Muscle of back (tissue), 13 donors: ENCODE measurements at places on chromosomes 12 and 14. TPM values are rescaled to one million over a fixed set of nuclear protein-coding genes. Genes with fewer than 3 reads are reported as not detected.

DNA sequence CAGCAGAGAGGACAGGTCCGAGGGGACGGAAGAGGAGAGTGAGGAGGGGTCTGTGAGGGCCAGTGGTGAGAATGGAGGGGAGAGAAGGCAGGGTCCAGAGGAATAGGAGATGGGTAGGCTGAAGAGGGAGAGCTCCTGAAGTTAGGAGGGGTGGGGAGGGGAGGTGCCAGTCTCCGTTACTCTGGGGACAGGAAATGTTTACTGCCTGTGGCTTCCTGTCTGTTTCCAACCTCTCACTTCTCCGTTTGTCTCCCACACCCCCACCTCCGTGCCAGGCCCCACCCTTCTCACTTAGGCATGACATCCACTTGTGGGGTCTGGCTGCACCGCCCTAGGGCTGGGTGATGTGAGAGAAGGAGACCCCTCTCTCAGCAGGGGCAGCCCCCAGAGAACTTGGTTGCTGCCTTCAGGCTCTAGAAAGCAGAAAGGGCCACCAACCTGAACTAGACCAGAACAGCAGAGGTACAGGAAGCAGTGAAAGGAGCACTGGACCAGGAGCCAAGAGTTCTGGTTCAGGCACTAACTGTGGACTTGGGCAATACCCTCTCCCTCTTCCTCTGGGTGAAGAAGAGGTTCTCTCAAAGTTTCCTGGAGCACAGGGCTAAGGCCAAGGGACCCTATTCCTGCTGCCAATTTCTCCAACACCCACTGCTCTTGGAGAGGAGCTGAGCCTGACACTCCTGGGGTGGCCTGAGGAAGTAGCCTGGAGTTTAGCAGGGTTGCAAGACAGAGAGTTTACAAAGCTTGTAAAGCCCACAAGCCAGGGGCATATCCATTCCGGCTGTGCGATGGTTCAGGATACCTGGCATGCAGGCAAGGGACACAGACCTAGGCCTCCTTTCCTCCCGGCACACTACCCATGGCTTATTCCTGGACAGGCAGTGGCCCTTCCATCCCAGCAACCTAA is 5.5 kb downstream of the ITGA5 start:
- DNase-seq: no peak

- no peak for DNase-seq
Measured at GRCh38 chr12:65795453-65795852, 28.8 kb upstream of the HMGA2 start.

DNA sequence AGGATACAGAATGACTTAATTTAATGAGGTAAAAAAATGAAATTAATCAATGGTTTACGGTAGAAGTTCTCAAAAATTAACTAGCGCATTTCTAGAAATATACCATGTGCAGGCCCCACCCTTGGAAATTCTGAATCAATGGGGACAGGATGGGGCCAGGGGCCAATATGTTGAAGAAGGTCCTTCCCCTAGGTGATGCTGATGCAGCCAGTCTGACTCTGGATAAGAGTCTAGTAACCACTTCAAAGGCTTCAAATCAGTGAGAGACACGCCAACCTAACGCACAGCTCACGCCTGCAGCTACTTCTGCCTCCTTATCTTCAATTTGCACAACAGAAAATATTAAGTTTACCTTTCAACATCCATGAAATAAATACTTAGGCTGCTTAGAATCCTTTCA is 14.9 kb downstream of the GIT2 start:
- no peak for DNase-seq

DNA sequence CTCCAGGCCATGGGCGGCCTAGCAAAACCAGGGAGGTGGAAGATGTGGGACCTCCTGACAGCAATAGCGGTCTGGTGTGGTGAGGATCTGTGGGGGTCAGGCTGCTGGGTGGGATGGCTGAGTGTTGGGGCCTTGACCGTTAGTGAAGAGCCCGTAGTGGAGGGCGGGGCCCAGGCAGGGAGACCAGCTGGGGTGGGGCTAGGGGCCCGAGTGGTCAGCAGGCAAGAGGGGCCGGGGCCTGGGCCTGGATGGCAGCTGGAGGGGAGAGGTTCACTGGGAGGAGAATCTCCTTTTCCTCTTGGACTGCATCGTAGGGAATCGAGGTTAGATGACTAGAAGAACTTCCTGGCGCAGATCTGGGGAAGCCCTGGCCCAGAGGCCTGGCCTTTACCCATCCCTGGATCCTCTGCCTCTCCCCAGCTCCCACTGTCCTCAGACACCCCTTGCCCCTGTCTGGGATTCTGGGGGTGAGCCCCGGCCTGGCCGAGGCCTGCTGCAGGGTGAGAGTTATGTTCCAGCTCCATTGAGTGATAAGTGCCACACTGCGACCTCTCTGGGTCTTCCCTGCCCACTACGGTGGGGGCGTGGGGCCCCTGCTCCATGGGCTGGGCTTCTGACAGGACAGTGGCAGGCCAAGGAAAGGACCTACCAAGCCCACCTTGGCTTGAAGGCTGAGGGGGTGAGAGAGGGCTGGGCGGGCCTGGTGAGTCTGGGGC is 47.1 kb downstream of the KRT80 start:
- no peak for DNase-seq

- no peak for DNase-seq
Measured at GRCh38 chr14:29348504-29348903, 579.1 kb downstream of the PRKD1 start.

DNA sequence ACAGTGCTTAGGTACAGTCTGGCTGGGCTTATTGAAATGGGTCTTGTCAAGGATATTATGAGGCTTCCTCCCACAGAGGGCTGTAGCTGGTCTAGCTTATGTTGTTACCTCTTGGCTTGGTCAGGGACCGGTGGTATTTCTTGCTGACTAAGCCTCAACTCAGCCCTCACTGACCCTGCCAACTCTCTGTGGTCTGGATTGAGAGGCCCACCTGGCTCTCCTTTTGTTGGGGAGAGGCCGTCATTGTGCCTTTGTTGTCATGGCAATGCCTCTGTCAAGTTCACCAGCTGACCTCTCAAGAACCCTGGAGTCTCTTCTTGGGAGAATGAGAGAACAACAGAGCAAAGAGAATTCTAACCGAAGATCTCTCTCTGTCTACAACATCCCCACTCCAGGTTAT is 245.6 kb upstream of the NPAS3 start:
- no peak for DNase-seq

DNA sequence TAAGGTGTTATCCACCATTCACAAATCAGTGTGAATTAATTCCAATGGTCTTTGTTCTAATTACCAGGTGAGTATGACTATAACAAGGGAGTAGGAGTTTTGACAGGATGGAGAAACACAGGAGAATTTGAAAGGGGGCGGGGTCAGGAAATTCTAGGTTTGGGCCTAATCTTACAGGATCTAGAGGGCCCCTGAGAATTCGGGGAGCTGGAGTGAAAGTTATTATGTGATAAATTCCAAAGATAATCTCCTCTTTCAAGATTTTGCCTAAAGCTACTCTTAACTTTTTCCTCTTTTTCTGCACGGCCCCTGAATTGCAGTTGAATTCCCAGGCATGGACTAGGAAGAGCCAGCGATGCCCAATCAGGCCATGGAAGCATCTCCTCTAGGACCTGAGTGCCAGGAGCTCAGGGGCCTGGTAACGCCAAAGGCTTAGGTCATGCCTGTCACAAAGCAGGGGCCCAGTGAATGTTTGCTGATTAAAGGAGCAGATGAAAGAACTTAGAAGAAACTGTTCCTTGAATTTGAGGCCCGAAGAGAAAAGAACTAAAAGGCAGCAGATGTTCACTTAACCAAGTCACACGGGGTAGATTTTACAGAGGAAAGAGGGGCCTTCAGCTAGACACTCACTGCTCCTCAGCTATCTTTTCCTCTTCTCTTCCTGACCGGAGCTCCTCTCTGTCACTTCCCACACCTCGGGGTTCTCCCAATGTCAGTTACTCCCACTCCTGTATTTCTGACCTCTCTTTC is 195.5 kb downstream of the PPM1H start:
- no peak for DNase-seq

DNA sequence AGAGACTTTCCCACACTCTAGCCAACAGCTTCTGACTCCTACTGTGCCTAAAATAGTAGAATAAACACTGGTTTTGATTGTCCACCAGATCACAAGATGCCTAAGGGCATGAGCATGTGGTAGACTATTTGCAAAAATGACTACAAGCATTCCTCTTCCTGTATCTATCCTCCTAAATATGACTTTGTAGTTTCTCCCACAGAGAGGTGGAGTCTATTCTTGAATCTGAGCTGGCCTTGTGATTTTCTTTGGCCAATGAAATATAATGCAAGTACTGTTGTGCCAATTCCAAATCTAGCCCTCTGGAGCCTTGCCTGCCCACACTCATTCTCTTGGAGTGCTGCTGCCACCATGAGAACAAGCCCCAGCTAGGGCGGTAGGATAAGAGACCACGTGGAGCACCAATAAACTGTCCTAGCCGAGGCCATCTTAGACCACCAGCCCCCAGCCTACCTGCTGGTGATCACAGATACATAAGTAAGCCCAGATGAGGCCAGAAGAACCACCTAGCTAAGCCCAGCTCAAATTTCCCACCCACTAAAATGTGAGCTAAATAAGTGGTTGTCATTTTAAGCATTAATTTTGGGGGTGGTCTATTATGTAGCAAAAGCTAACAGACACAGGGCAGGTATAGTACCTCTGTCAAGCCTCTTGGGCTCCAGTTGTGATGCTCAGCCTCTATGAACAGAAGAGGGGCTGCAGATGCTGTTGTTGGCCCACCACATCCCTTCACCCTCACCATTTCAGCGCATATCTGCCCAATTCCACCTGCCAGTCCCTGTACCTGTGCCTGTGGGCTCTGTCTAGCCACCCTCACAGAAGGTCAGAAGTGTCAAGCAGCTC is 17.9 kb downstream of the ZFP36L1 start:
- no peak for DNase-seq

DNA sequence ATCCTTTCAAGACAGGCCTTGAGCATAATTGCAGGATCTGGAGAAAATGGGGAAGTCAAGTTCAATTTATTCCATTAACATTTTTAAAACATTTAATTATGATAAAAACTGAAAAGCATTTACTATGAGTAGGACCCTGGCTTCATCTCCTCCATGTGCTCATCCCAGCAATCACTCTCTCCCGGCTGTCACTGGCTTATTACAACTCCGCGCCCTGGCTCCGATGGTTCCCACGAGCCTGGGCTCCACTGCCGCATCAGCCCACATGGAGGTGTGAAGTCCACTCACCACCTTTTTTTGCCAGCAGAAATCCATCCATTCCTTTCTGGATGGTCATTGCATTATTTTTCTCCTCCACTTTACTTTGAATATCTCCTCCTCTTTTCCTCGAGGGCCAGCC is 194.4 kb downstream of the EMP1 start:
- DNase-seq: no peak

GRCh38 chr14:32571995-32572866 is 243.1 kb downstream of the AKAP6 start:
- no peak for DNase-seq

GRCh38 chr14:35337269-35338255 is 45.4 kb downstream of the PSMA6 start:
- DNase-seq: no peak

DNA sequence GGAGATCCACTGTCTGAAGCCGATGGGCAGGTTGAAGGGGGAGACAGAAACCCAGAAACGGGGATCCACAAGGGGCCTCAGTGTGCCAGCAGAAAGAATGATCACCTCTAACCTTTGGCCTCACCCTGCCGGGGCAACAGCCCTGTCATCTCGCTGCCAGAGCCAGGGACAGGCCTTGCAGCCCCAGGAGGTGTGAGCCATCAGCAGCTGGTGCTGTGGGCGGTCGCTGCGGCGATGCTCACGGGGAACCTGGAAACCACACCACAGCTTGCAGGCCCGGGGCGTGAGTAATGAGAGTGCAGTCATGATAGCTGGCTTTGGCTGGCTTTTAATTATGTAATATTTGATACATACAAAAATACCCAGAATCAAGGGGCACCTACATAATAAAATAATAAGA is 4.7 kb upstream of the TTC7B start:
- DNase-seq: no peak

GRCh38 chr12:18552829-18553228 is 185.0 kb downstream of the PLCZ1 start:
- no peak for DNase-seq

GRCh38 chr14:64758691-64759554 is 54.7 kb downstream of the PLEKHG3 start:
- DNase-seq: peak; percentile 83

DNA sequence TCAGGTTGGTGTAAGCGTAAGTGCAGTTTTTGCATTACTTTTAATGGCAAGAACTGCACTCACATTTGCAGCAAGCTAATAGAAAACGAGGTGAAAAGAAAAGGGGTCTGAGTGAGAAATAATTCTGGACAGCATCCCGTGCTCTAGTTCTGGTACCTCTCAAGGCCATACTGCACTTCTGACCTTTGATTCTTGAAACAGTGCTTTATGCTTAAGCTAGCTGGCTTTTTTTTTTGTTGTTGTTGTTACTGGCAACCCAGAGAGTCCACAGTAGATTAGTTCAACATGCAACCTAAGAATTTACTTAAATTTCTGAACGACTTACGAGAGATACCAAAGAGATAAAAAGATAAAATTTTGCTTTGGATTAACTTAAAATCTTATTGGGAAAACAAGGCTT is 75.2 kb upstream of the PRKD1 start:
- no peak for DNase-seq

GRCh38 chr14:38138473-38139138 is 69.1 kb upstream of the SSTR1 start:
- DNase-seq: no peak

- no peak for DNase-seq
Measured at GRCh38 chr12:81114226-81114625, 36.3 kb downstream of the ACSS3 start.

DNA sequence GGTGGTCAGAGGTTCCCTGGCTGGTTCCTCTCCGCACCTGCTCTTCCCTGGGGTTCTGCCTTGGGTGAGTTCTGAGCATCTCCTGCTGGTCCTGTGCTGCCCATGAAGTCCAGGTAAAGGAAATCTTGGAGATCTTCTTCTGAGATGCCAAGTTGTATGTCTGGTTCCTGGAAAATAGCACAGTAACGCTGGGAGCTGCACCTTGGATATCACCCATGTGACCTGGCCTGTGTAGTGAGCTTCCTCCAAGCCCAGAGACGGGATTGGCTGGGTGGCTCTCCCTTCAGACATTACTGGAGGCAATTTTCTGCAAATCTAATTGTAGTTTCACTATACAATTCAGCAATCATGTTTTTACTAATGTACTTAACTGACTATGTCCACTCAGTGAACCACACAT is 1281.1 kb downstream of the TMEM121 start:
- no peak for DNase-seq

GRCh38 chr14:68137704-68138619 is 318.4 kb downstream of the RAD51B start:
- peak; percentile 82 for DNase-seq

- no peak for DNase-seq
Measured at GRCh38 chr14:36256126-36256801, 64.2 kb downstream of the MBIP start.

- DNase-seq: no peak
Measured at GRCh38 chr12:65596514-65597091, 227.7 kb upstream of the HMGA2 start.

GRCh38 chr12:129190827-129191226 is 337.5 kb downstream of the GLT1D1 start:
- DNase-seq: no peak

Gene KLHL42
- polyA plus RNA-seq: 10.9 TPM

Gene ERP27
- 0.61 TPM for polyA plus RNA-seq

Gene ZFC3H1
- polyA plus RNA-seq: 28.6 TPM

Gene PPP1R1A
- polyA plus RNA-seq: 39.2 TPM

Gene KCNMB4
- polyA plus RNA-seq: 12.9 TPM

Gene KRT74
- 0.12 TPM for polyA plus RNA-seq

Gene HHIPL1
- polyA plus RNA-seq: 1.5 TPM

Gene PLEKHG3
- 18.7 TPM for polyA plus RNA-seq

Gene BATF
- polyA plus RNA-seq: 0.60 TPM

Gene RAN
- polyA plus RNA-seq: 389 TPM

Gene DBX2
- 0.42 TPM for polyA plus RNA-seq

Gene KLRC2
- polyA plus RNA-seq: not detected
